ENCODE measurements at places on chromosomes 6 and 20.

DNA sequence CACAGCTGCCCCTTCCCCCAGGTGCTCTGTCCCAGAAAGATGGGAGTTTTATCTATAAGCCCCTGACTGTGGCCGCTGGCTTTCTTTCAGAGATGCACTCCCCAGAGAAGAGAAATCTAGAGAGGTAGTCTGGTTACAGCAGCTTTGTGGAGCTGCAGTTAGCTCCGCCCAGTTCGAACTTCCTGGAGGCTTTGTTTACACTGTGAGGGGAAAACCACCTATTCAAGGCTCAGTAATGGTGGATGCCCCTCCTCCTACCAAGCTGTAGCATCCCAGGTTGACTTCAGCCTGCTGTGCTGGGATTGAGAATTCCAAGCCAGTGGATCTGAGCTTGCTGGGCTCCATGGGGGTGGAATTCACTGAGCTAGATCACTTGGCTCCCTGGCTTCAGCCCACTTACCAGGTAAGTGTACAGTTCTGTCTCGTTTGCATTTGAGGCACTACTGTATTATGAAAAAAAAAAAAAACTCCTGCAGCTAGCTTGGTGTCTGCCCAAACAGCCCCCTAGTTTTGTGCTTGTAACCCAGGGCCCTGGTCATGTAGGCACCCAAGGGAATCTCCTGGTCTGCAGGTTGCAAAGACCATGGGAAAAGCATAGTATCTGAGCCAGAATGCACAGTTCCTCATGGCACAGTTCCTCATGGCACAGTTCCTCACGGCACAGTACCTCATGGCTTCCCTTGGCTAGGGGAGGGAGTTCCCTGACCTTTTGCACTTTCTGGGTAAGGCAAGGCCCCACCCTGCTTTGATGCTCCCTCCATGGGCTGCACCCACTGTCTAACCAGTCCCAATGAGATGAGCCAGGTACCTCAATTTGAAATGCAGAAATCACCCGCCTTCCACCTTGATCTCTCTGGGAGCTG lies 275.0 kb downstream of the CENPW start:
- no peak for DNase-seq

GRCh38 chr6:33896391-33897188 lies 92.8 kb upstream of the MLN start:
- DNase-seq, result no peak

GRCh38 chr20:15913391-15914025 lies 659.7 kb downstream of the KIF16B start:
- no peak for DNase-seq

- no peak for DNase-seq
Measured at GRCh38 chr6:1322156-1322555, 10.3 kb downstream of the FOXQ1 start.

GRCh38 chr6:30767158-30767943 lies 23.0 kb upstream of the IER3 start:
- no peak for DNase-seq

DNA sequence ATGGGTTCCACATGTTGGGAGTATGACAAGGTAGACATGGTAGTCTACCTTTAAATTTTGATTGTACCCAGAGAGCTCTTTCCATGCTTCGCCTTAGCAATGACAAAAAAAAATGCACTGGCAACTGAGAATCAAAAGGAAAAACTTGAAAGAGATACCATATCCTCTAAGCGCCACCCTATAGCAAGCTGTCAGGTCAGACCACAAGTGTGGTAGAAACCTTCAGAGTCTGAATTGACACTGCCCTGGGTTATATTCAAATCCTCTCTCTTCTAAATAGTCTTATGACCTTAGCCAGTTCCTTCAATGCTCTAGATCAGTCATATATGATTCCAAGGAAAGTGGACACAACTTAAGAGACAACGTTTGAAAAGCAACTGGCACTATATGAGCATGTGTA lies 45.6 kb upstream of the SMLR1 start:
- DNase-seq, result no peak

GRCh38 chr6:105867277-105867676 lies 218.9 kb upstream of the PRDM1 start:
- DNase-seq, result no peak

DNA sequence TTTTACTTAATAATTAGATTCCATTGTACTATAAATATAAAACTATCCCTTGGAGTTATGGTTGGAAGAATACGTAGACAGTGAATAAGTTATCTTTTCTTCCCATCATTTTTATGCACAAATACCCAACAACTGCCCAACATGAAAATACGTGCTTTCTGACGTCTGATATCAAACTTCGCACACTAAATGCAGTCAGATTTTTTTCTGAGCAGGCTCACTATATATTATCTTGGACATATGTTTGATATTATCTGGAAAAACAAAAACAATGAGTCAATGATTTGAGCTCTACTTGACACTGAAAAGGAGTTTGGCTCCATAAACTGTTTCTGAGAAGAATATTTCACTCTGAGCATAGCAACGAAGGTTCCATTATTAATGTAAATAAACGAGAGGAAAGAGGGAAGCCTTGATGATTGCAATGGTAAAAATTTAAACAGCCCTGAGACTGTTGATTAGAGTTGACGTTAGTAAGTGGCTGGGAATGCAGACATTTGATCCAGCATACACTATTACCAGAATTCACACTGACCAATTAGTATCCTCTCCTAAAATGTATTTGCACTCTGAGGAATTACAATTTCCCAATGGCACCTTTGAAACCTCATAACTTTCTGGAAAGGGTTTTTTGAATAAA lies 1090.0 kb downstream of the EPHA7 start:
- no peak for DNase-seq

Measured in HS-5 (cell line).